ENCODE measurements at places on chromosomes 11 and 22.

- H3K27me3 ChIP-seq = no peaks in the 10 kb centered on the region
- no peak for DNase-seq
- H3K4me3 ChIP-seq = no peak overlapping the region
- no peaks in the 10 kb centered on the region for H3K36me3 ChIP-seq
- no peak overlapping the region for H3K27ac ChIP-seq
These were observed 17.0 kb upstream of the MMP12 start for GRCh38 chr11:102891736-102892135.

DNA sequence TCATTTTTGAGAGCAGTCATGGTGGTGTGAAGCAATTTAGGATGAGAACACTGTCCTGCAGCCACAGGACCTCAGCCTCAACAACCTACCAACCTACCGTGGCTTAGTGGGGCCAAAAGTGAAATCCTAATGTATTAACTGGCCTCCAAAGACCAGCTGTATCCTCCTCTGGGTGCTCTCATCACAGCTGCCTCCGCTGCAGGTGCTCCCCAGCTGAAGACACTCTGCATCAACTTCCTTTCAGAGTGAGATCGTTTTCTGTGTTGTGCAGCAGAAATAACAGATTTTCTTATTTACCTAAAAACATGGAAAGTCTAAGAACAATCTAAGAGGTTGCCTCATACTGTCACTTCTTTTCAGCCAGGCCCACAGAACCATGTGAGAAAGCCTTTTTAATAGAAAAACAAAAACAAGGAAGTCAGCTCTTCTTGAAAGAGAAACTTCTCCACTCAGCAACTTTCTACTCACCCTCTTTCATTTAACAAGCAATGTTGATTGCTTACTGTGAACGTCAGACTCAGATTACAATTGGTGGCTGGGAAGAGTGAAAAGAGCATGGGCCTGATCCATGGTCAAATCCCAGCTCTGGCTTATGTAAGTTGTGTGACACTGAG, 136.1 kb downstream of the TENM4 start:
- H3K4me3 ChIP-seq = no peak overlapping the region
- H3K27ac ChIP-seq = no peak overlapping the region
- H3K36me3 ChIP-seq = no peaks in the 10 kb centered on the region
- no peaks in the 10 kb centered on the region for H3K4me1 ChIP-seq
- no peak for DNase-seq

GRCh38 chr11:48210052-48210451, 6.6 kb upstream of the OR4B1 start:
- no peaks in the 10 kb centered on the region for H3K4me1 ChIP-seq
- H3K36me3 ChIP-seq = no peaks in the 10 kb centered on the region
- H3K27ac ChIP-seq = no peak overlapping the region
- no peak overlapping the region for H3K4me3 ChIP-seq

DNA sequence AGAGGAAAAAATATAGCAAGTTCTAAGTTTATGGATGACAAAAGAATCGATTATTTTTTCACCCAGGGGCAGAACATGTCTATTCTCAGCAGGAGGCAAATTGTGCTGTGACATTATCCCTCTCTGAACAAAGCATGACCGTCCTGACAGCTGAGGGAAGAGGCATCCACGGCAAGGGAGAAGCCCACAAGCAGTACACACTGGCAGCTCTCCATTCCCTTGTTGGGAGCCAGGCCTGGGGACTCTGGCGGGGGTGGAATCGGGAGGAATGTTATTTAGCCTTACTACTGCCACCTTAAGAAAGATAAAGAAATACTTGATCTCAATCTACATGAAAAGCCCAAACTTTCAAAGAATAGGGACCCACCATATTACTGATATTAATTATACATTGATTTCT, 3.4 kb downstream of the KIRREL3 start:
- no peaks in the 10 kb centered on the region for H3K36me3 ChIP-seq
